Stomach (tissue), 19 donors: ENCODE measurements at places on chromosomes 6 and 20. TPM values are rescaled to one million over a fixed set of nuclear protein-coding genes. Genes with fewer than 3 reads are reported as not detected.

DNA sequence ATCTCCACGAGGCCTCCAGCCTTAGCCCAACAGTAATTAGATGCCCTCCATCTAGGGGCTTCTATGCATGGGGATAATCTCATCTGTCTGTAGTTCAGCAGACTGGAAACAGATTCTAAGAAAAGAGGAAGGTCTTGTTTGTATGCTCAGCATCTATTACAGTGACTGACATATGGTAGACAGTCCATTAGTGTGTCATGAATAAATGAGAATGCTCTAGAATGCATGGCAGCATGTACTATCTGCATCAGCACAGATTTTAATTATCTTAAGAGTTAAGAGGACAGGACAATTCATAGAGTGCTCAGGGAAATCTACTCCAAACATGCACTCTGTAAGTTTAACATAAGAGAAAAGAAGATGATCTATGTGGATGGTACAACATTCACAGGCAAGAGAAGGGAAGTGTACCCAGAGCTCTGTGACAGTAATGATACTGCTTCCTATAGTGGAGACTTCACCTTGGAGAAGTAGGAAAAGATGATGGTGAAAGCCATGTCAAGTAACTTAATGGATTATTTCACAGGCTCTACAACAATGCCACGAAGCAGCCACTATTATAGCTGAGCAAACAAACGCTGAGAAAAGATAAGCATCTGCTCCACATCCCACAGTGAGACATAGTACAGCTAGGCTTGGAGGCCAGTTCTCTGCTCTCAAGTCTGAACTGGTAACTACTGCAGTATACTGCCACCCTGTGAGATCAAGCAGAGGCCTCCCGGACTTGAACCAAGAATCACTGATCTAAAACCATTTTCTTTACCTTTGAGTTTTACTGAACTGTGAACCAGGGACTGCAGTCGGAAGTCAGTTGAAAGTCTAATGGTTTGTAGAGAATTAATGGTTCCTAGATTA lies 309.2 kb upstream of the SPTLC3 start:
- H3K27me3 ChIP-seq: no peaks in the 10 kb centered on the region
- no peaks in the 10 kb centered on the region for H3K36me3 ChIP-seq

DNA sequence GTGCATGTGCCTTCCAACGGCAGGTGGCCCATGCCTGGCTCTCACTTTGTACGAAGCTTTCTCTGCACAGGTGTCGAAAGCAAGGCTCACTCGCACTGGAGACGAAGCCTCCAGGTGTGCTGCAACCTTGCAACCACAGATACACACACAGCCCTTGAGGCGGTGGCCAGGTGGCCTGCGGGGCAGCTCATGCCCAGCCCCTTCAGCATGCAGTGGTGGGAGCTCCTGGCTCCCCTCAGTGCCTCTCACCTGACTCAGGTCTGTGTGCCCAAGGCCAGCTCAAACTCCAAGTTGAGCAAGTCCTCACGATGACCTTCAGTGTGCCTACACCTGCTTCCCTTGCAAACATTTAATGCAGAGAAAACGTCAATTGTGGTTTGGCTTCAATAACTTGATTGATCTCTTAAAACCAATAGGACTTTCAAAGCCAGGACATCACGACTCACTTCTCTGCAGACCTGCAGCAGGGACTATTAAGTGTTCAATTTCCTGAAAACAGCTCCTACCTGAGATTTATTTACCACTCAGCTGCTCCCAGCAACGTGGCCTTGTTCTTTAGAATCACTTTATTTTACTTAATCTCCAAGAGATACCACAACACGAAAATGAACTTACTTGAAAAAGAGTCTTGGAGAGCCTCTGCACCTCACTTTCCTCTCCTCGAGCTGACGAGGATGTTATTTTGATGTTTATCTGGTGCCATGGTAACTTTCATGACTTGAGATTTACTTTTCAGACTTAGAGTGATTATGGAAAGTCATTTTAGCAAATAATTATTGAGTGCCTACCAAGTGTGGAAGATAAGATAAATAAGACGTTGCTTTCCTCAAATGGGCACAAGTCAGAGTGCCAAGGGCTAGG lies 86.3 kb downstream of the SLC22A23 start:
- H3K27ac ChIP-seq: peak overlapping the region; percentile 83
- DNase-seq: peak; percentile 83
- peaks cover 50% of the 10 kb centered on the region for H3K4me1 ChIP-seq

- DNase-seq: no peak
- no peaks in the 10 kb centered on the region for H3K36me3 ChIP-seq
- H3K27ac ChIP-seq: no peak overlapping the region
- H3K4me3 ChIP-seq: no peak overlapping the region
Observed at GRCh38 chr6:105189026-105189820, 9.4 kb upstream of the POPDC3 start.

- peak overlapping the region; percentile 78 for H3K27ac ChIP-seq
- H3K4me1 ChIP-seq: peaks cover 9% of the 10 kb centered on the region
- H3K4me3 ChIP-seq: peak overlapping the region; percentile 50
- H3K36me3 ChIP-seq: no peaks in the 10 kb centered on the region
Observed at GRCh38 chr6:2633736-2634135, 117.0 kb downstream of the MYLK4 start.

DNA sequence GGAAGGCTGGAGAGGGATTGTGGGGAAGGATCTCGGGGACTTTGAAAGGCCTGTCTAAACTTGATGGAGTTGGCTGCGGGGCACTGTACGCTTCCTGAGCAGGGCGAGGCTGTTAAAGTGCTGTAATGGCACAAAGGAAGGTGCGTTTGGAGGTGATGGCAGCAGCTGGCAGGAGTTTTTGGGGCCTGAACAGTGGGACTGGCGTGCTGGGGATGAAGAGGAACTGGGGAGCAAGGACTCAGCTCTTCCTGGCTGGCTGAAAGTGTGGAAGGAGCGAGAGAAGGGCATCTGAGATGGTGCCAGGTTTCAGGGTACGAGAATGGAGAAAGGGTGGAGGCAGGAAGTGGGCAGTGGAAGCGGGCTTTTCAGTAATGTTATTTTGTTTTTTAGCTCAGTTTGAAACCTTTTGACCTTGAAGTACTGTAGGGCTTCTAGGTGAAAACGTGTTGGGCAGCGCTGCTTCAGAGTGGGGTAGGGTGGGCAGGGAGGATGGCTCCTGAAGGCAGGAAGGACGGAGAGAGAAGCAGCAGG lies 8.0 kb downstream of the TMEM181 start:
- H3K27ac ChIP-seq: no peak overlapping the region
- no peaks in the 10 kb centered on the region for H3K27me3 ChIP-seq

DNA sequence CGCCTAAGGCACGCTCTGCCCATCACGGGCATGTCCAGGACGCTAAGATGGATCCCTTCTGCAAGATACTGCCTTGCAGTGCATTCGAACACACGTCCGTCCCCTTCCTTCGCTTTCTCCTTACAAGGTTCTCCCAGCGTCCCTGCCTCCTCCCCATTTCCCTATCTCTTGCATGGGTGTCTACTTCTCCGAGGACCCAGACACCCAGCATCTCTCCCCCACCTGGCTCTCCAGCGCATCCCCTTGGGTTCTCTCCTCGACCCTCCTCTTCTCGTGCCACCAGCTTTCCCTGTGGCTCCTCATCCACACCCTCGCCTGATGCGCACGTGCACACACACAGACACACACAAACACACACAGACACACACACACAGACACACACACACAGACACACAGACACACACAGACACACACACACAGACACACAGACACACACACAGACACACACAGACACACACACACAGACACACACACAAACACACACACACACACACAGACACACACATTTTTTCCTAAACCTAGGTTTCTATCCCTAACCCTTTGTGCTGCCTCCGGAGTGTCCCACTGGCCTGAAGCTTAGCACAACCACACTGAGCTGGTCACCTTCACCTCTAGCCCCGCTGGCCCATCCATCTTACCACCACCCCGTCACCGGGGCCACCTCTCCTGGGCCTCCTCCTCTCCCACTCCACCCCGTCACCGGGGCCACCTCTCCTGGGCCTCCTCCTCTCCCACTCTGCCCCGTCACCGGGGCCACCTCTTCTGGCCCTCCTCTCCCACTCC lies 31.9 kb downstream of the ANKRD60 start:
- no peaks in the 10 kb centered on the region for H3K36me3 ChIP-seq
- H3K27me3 ChIP-seq: no peaks in the 10 kb centered on the region
- DNase-seq: no peak
- H3K4me3 ChIP-seq: no peak overlapping the region
- no peaks in the 10 kb centered on the region for H3K4me1 ChIP-seq
- H3K27ac ChIP-seq: no peak overlapping the region

- no peak overlapping the region for H3K4me3 ChIP-seq
- H3K27me3 ChIP-seq: no peaks in the 10 kb centered on the region
- no peak overlapping the region for H3K27ac ChIP-seq
- H3K4me1 ChIP-seq: no peaks in the 10 kb centered on the region
- peaks cover 13% of the 10 kb centered on the region for H3K36me3 ChIP-seq
Observed at GRCh38 chr6:69732640-69733039, 64.2 kb downstream of the LMBRD1 start.

- H3K4me3 ChIP-seq: no peak overlapping the region
- H3K36me3 ChIP-seq: no peaks in the 10 kb centered on the region
- no peak for DNase-seq
- no peak overlapping the region for H3K27ac ChIP-seq
- no peaks in the 10 kb centered on the region for H3K4me1 ChIP-seq
Observed at GRCh38 chr6:133132466-133132971, 108.6 kb upstream of the EYA4 start.

GRCh38 chr6:9494864-9495263 lies 920.0 kb downstream of the TFAP2A start:
- H3K4me1 ChIP-seq: no peaks in the 10 kb centered on the region
- no peaks in the 10 kb centered on the region for H3K36me3 ChIP-seq
- H3K27ac ChIP-seq: no peak overlapping the region
- DNase-seq: no peak
- no peaks in the 10 kb centered on the region for H3K27me3 ChIP-seq
- H3K4me3 ChIP-seq: no peak overlapping the region

GRCh38 chr6:136134751-136135150 lies 115.4 kb downstream of the MTFR2 start:
- no peak overlapping the region for H3K27ac ChIP-seq
- DNase-seq: no peak
- no peak overlapping the region for H3K4me3 ChIP-seq
- H3K36me3 ChIP-seq: no peaks in the 10 kb centered on the region
- no peaks in the 10 kb centered on the region for H3K4me1 ChIP-seq
- no peaks in the 10 kb centered on the region for H3K27me3 ChIP-seq

GRCh38 chr20:58660855-58661597 lies 9.9 kb downstream of the STX16 start:
- peaks cover 42% of the 10 kb centered on the region for H3K36me3 ChIP-seq
- no peak overlapping the region for H3K4me3 ChIP-seq
- DNase-seq: no peak
- peaks cover 50% of the 10 kb centered on the region for H3K4me1 ChIP-seq

- H3K27me3 ChIP-seq: no peaks in the 10 kb centered on the region
- H3K4me3 ChIP-seq: no peak overlapping the region
- no peak for DNase-seq
- H3K27ac ChIP-seq: no peak overlapping the region
- H3K4me1 ChIP-seq: no peaks in the 10 kb centered on the region
Observed at GRCh38 chr6:74603322-74604076, 602.4 kb downstream of the COL12A1 start.

GRCh38 chr20:14310977-14311627 lies 26.3 kb downstream of the FLRT3 start:
- no peak for DNase-seq
- H3K36me3 ChIP-seq: no peaks in the 10 kb centered on the region
- no peak overlapping the region for H3K4me3 ChIP-seq
- H3K4me1 ChIP-seq: no peaks in the 10 kb centered on the region
- H3K27me3 ChIP-seq: no peaks in the 10 kb centered on the region

The MMP24 gene
- total RNA-seq: 1.5 TPM

The CLDN20 gene
- not detected for total RNA-seq

The TAP1 gene
- 29.6 TPM for total RNA-seq

The ZBTB24 gene
- 1.4 TPM for total RNA-seq

The SEMG1 gene
- total RNA-seq: not detected

The TFAP2C gene
- not detected for total RNA-seq

The TXLNB gene
- not detected for total RNA-seq

The WFDC12 gene
- total RNA-seq: not detected

The ATP9A gene
- total RNA-seq: 32.7 TPM

The TMC2 gene
- total RNA-seq: not detected

The BPIFB2 gene
- total RNA-seq: not detected
